ENCODE measurements at places on chromosomes 1 and 21.
A peak's percentile ranks its signal among the peaks of the same experiment; 100 is the strongest.

- peak; percentile 10 for DNase-seq
Observed at GRCh38 chr1:7608628-7609305, 162.3 kb upstream of the VAMP3 start.

DNA sequence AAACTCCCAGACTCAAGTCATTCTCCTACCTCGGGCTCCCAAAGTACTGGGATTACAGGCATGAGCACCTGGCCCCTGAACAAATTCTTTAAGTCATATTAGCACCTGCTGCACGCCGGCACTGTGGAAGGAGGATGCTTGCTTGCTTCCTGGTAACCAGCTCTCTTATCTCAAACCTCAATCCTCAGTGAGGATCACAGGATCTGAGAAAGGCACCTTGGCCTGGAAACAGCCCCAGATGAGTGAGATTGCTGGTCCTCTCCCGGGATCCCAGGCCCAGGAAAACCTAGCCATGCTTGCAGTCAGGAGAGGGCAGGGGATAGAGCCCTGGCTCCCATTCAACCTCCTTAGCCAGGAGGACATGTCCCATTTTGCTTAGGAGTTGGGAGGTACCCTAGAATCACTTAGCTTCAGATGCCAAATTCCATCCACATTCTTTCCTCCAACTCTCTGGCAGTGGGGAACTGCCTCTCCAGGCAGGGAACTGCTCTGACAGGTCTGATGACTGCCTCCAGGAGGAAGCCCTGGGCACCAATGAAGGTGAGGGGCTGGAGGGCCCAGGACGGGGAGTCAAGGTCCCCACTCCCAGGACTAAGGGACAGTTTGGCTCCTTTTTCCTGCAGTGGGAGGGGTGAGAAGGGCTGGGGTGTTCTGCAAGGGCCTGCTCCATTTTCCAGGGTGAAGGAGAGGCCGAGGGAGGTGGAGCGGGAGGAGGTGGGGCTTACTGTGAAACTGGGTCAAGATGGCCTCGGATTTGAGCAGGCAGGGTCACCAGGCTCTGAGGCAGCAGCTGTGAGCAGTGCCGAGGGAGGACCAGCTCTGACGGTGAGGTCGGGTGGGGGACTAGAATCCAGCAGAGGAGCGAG, 9.5 kb downstream of the GPR37L1 start:
- DNase-seq, result no peak

DNA sequence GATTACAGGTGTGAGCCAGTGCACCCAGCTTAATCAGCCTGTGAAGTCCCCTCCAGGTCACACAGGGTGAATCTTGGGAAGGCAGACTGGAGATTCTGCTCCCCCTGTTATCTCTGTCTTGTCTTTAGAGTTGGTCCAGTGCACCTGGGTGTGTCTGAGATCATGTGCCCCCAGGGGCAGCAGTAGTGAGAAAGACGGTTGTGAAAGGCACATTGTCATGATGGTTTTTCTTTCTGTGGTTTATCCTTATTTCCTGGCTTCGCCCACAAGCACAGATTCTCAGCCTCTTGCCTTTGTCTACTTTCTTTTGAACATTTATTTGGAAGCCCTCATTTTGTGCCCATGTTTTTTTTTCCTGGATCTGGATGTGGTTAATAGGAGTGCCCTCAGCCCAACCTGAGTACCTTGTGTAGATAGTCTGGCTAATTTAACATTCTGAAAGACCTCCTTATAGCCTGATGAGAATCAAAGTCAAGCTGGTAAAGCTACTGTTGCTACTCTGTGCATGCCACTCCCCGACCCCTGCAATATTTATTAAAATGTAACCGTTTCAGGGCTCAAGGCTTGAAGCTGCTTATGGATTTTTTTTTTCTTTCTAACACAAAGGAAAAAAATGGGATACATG, 23.7 kb downstream of the UCK2 start:
- no peak for DNase-seq

- DNase-seq, result peak; percentile 93
Observed at GRCh38 chr21:39379986-39380891, 31.4 kb upstream of the HMGN1 start.

Measured in mesothelial cell of epicardium (in vitro differentiated cells).